A172 (cell line): ENCODE measurements at places on chromosomes 7 and 10. TPM values are rescaled to one million over a fixed set of nuclear protein-coding genes. Genes with fewer than 3 reads are reported as not detected.

- DNase-seq: peak; percentile 90
Observed at GRCh38 chr7:31776616-31777015, 89.6 kb downstream of the PPP1R17 start.

DNA sequence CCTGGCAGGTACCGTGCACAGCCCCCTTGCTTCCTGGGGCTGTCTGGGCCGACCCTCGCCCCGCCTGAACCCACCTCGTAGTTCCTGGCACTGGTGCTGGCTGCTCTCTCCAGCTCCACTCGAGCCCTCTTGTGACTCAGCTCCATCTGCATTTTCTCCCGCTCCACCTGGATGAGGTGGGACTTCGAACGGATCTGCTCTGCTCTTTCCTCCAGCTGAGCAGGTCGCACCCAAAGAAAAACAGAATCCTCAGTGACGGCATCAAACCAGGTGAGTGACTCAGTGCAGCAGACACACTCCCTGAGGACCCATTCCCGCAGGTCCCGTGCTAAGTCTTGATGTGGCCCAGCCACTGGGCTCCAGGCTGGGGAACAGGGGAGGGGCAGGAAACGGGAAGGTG lies 7.4 kb downstream of the MAD1L1 start:
- no peak for DNase-seq

STK31 gene
- total RNA-seq: 0.07 and 0.45 TPM in 2 replicates

GRCh38 chr10:82472406-82473335 lies 597.7 kb downstream of the NRG3 start:
- DNase-seq: no peak

TFR2 gene
- total RNA-seq: not detected in 2 replicates

ARHGEF5 gene
- not detected in 2 replicates for total RNA-seq
